ENCODE measurements at places on chromosomes 3 and 15.

GRCh38 chr15:47993051-47993450 is 127.7 kb upstream of the SLC24A5 start:
- no peak for DNase-seq

DNA sequence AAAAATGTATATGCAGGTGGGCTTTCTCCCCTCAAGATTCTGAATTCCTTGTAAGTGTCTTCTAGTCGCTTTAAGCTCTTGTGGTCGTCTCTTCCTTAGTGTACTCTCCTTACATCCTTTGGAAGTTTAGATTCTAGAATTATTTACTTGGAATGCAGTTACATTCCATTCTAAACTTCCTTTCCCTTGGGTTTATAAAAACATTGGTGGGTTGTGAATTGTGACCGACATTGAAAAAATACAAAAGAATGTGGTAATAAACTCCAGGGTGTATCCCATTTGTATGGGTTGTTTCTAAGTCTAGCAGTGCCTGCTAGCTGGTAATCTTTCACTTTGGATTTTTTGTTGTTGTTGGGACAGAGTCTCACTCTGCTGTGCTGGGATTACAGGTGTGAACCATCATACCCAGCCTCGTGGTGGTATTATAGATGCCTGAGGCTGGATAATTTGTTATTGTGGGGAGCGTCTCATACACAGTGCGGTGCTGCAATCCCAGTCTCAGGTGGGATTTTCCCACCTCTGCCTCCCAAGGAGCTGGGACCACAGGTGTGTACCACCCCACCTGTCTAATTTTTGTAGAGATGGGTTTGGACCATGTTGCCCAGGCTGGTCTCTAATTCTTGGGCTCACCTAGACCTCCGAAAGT is 9.1 kb downstream of the CHD2 start:
- no peak for DNase-seq

- DNase-seq = no peak
Observed at GRCh38 chr15:69034352-69034751, 19.9 kb downstream of the NOX5 start.

GRCh38 chr3:55474213-55474632 is 12.9 kb downstream of the WNT5A start:
- no peak for DNase-seq

GRCh38 chr3:123864706-123865105 is 19.4 kb downstream of the MYLK start:
- DNase-seq = no peak

- DNase-seq = no peak
Observed at GRCh38 chr15:56936929-56937328, 18.5 kb downstream of the TCF12 start.

GRCh38 chr3:172707030-172707429 is 3.8 kb downstream of the NCEH1 start:
- DNase-seq = no peak

DNA sequence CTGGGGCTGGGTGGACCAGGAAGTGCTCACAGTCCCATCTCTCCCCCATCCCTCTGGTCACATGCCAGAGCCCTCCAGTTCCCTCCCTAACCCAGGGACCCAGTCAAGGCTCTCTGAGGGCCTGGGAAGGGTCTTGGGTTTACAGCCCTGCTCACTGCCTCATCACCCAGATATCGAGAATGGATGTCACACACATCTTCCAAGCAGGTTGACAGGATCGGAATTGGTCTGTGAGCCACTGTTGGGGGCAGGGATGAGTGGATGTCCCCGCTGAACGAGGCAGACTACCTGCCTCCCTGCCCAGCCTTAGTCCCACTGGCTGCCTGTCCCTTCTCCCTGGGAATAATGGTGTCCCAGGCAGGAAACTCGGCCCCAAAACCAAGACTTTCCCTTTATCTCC is 20.0 kb upstream of the GOLGA6C start:
- DNase-seq = no peak

- peak; percentile 1 for DNase-seq
Observed at GRCh38 chr3:52742418-52743041, 28.2 kb downstream of the NEK4 start.

- no peak for DNase-seq
Observed at GRCh38 chr3:150887031-150887430, 18.2 kb downstream of the MINDY4B start.

DNA sequence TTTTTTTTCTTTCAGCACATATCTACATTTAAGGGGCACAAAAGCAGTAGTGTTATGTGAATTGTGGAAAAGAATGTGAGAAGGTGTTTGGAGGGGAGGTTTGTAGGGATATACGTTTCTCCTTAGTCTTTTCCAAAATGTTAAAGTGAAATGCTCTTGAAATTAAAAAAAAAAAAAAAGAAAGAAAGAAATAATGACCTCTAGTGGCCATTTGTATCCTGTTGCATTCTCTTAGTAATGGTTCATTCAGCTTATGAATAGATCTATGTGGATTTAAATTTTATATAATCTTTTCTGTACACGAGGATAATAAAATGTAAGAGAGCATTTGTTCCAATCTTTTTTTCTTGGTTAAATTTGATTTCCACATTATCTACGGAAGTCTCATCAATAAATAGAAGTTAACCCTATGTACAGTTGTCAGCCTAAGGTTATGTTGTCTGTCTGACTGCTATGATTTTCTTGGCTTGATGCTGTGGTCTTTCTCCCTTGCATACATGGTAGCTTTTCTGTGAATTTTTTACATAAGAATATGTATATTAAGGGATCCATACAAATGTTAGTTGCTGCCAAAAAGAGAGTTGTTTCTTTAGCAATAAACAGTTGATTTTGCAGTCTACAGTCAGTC is 1.7 kb downstream of the P2RY13 start:
- no peak for DNase-seq

DNA sequence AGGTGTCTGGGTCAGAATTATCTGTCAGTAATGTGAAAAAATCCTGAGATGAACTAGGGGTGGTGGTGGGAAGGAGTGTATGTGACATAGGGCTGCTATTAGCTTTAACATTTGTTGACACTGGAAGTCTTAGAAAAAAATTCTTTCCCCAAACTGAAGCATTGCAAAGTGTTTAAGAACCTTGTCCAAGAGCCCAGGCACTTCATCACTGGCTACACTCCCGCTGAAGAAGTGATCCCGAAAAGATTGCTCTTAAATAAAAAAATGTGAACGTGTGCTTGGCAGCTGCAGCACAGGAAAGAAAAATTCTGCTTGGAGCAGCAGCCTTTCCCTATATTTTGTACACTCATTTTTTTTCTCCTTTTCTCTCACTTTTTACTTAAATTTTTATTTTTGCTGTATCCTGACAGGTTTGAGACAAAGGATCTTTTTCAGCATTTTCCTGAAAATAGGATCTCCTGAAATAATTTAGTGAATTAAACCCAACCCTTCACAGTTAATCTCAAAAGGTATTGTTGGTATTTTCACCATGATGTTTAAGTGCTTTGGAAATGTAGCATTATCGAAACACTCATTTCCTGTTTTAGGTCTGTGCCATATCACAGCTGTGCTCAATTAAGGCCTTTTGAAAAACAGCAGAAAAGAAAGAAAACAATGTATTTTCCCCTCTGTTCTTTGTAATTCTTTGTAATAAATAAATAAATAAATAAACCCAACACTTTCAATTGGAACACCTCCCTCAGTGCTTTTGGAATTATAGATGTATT is 477.6 kb downstream of the ZNF385D start:
- DNase-seq = no peak

DNA sequence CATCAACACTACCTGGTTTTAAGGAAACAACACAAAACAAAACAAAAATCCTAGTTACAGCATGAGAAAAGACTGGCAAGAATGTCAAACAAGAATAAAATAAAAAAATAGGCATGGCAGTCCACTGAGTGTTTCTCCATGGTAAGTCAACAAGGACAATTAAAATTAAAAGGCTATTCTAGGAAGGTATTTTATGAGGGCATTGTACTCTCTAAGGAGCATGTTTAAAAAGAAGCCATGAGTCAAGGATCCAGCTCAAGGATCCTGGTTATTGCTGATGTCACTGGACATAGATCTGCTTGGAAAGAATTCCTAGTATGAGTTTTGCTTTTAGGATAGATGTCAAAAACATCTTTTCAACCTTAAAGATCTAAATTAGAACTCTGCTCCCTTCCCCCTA is 106.7 kb downstream of the MYO5A start:
- no peak for DNase-seq

DNA sequence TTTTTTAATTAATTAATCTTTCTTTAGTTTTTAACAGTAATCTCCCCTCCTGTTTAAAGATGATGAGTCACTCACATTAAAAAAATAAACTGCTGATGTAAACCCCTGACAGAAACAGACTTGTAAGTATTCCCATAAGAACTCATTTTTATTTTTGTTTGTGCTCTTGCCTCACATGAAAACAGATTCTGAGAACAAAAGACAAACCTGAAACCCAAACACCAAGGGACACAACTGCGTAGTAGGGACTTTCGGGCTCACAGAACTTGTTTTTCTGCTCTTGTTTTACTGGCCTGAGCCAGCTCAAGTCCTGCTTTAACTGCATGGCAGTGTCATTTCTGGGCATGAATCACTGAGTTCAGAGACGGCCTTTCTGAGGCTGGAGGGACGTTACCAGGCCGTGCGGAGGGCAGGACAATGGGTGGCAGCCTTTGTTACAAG is 600.8 kb downstream of the FOXP1 start:
- no peak for DNase-seq

- no peak for DNase-seq
Observed at GRCh38 chr3:186882881-186883685, 40.6 kb downstream of the ADIPOQ start.

GRCh38 chr3:18149935-18150334 is 275.2 kb downstream of the SATB1 start:
- DNase-seq = no peak

DNA sequence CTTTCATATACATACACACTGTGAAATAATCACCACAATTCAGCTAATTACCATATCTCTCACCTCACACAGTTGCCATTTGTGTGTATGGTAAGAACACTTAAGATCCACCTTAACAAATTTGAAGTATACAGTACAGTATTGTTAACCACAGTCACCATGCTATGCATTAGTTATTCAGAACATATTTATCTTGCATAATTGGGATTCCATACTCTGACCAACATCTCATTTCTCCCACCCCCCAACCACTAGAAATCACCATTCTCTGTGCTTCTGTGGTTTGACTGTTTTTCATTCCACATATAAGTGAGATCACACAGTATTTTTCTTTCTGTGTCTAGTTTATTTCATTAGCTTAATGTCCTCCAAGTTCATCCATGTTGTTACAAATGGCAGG is 247.7 kb upstream of the CTNNB1 start:
- no peak for DNase-seq

DNA sequence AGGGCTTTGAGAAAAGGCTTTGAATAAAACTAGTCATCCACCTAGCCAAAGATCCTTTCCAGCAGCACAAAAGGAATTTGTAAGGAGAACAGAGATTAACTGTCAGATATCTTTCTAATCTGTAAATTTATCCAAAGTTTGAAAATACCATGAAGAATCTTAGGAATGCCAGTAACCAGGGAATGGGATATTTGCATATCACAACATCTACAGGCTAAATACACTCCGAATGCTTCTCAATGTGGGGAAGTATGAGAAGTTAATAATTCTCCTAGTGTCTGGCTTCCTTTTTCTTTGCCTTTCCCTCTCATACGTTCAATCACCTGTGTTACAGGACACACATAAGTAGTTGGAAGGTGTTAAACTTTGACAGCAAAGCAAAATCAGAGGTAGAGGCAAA is 7.8 kb downstream of the ANAPC13 start:
- DNase-seq = no peak

GRCh38 chr15:89556413-89557262 is 18.6 kb upstream of the TICRR start:
- DNase-seq = peak; percentile 52

DNA sequence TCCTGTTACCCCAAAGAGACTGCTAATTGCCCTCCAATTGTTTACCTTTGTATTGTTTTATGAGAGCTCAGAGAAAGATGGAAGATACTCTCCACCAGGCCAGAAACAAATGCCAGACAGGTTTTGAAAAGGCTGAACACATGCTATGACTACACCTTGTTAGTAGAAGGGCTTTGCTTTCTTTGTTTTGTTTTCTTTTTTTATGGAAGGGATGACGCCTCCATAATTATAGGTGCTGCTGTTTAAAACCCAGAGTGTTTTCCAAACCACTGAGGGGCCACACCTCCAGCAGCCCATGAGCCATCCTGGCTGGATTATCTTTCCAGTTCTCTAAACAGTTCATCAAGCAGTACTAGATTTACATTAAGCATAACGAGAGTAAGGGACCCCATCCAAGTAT is 5.6 kb upstream of the FOXP1 start:
- no peak for DNase-seq

- no peak for DNase-seq
Observed at GRCh38 chr15:25169318-25169717, 214.5 kb downstream of the SNRPN start.
